Glomerular endothelial cell (primary cell): ENCODE measurements at places on chromosomes 5 and 9. TPM values are rescaled to one million over a fixed set of nuclear protein-coding genes. Genes with fewer than 3 reads are reported as not detected.

- DNase-seq: no peak
These were observed 44.4 kb downstream of the TNFAIP8 start for GRCh38 chr5:119400245-119400644.

DNA sequence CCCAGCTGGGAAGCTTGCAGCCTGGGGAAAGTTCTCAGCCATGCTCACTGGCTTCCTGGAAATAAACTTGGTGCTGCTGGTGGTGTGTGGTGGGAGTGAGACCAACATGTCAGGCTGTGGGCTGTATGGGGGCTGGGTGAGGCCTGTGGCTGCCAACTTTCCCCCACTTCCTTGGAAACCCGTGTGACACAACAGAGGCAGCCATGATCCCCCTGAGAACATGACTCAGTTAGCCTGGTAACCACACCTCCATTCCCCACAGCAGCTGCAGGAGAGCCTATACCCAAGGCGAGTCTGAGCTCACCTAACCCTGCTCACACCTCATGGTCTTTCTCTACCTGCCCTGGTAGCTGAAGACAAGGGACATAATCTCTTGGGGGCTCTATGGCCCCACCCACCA lies 72.7 kb upstream of the RGMB start:
- no peak for DNase-seq

Gene ZNF483
- total RNA-seq: 1.7 and 2.7 TPM in 2 replicates

Gene RGS7BP
- total RNA-seq: 23.9 and 24.1 TPM in 2 replicates
